ENCODE measurements at places on chromosomes 16 and 17.

- no peak for DNase-seq
Measured at GRCh38 chr17:74288785-74289184, 14.8 kb downstream of the DNAI2 start.

DNA sequence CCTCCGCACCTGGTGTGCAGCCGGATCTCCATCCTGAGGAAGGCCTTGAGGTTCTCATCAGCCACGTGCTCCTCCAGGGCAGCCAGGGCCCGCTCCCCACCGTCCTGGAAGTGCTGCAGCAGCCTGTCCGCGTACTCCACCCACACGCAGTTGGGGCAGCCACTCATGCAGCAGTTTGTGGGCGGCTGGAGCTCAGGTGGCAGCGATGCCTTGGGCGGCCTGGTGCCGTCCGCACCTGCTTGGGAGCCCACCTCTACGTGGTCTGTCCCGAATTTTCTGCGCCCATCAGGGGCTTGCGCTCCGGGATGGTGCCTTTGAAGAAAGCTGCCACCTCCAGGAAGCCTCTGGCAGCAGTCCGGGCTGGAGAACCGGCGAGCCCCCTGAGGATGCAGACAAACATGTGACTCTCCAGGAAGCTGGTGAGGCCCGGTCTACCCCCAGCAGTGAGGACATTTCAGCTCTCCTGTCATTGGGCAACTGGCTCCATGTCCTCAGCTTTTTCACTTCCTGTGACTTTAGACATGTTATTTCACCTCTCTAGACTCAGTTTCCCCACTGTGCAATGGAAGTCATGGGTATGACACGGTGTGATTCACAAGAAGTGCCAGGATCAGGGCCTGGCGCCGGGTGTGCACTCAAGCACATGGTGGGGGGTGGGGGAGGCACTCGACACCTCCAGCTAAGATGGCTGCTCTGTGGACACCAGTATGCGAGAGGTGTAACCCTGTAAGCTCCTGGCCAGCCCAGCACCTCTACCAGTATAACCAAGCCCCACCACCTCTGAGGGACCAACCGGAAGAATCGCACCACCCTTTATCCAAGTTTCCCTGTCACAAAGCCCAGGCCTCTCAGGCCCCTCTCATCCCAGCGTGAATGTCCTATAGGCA, 957 bp downstream of the OXLD1 start:
- DNase-seq = no peak

GRCh38 chr16:14505846-14506245, 124.2 kb downstream of the PARN start:
- DNase-seq = no peak

GRCh38 chr17:3838206-3838605, 7.8 kb downstream of the NCBP3 start:
- DNase-seq = no peak

- DNase-seq = no peak
Measured at GRCh38 chr17:65265276-65265675, 128.1 kb downstream of the RGS9 start.

- no peak for DNase-seq
Measured at GRCh38 chr16:84442416-84443145, 61.9 kb downstream of the MEAK7 start.

GRCh38 chr16:75105306-75106061, 11.1 kb downstream of the LDHD start:
- no peak for DNase-seq

DNA sequence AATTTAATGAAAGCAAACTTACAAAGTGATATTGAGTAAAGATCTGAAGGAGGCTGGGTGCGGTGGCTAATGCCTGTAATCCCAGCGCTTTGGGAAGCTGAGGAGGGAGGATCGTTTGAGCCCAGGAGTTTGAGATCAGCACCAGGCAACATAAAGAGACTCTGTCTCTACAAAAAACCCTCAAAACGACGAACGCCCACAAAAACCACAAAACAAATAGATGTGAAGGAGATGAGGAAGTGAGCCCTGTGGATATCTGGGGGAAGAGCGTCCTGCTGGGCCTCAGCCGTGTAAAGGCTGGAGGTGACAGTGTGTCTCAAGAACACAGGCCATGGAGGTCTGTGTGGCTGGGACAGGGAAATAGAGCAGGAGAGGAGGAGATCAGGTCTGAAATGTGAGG, 68.8 kb downstream of the ITFG1 start:
- DNase-seq = no peak

- DNase-seq = no peak
Measured at GRCh38 chr17:42519546-42520491, 16.2 kb upstream of the NAGLU start.

DNA sequence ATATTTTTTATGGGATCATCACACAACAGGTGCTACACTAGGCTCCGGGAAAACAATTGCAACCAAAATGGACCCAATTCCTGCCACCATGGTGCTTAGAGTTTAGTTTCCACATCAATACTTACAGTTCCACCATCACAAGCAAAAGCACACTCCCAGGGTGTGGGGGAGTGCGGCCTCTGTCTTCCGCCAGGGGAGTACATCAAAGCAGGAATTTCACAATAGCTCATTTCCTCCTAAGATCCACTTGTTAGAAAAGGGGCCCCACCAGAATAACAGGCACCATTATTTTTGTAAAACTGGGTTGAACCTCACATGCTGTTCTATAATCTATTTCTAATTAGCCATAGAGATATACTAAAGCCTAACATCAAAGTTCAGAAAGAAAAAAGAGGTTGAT, 44.3 kb upstream of the PSMD7 start:
- DNase-seq = no peak

DNA sequence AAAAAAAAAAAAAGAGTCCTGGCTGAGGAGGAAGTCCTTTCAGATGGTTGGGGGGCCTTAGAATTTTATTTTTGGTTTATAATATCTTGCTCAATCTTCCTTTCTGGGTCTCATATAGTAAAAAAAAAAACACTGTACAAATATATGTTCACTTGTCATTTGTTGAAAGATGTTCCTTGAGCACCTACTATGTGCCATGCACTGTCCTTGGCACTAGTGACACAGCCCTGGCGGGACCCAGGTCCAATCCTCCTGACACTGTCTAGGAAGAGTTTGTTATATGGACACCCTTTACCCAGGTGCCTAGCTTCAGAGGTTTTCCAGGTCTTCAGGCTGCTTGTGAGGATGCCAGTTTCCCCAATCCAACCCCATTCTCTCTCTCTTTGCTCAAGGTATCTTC, 2.0 kb downstream of the CHST4 start:
- no peak for DNase-seq

DNA sequence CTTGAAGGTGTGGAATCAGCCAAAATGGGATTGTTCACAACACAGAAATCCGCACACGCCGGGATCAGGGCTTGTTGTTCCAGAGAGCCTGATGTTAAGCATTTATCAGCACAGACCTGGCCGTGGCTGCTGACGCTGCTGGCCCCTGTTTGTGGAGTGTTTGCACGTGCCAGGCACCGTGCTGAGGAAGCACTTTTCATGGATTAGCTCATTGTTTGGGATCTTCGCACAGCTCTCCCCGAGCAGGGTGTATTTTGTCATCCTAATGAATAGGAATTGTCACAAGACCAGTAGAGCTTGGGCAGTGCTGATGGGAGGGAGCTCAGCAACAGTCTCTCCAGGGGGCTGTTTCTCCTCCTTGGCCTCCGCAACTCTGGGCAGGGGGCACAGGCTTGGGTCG, 160.4 kb upstream of the PLCG2 start:
- DNase-seq = no peak

DNA sequence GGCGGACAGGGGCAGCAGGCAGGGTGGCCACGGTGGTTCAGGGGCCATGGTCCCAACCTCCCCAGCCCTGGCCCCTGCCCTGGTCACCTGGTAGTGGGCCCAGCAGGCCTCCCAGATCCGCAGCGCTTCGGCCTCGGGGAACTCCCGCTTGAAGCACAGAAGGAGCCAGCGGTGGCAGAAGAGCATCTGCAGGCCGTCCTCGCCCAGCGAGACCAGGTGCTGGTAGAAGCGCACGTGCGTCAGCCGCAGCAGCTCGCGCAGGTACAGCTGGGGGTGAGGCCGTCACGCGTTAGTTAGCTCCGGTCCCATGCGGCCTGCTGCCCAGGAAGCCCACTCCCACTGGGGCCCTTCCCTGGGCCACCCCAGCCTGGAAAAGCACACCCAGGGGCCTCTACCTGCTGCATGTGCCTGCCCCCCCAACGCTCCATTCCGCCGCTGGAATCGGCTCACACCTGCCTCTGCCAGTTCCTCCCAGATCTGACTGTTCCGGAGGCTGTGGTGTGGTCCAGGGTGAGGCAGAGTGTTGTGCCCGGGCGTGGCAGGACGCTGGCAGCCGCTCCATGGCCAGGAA, 90.8 kb downstream of the TBC1D16 start:
- DNase-seq = no peak

DNA sequence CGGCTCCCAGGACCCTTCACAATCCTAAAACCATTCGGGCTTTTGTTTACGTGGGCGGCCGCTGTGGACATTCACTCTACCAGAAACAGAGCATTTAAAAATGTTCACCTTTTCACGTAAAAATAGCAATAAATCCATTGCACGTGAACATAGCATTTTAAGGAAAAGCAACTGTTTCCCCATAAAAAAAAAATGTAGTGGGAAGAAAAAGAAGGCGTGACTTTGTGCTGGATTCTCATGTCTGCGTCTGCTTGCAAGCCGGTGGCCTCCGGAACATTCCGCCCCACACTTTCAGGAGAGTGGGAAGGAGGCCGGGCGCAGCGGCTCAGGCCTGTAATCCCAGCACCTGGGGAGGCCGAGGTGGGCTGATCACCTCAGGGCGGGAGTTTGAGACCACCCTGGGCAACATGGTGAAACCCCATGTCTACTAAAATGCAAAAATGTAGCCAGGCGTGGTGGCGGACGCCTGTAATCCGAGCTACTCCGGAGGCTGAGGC, 13.4 kb upstream of the GNG13 start:
- DNase-seq = no peak

DNA sequence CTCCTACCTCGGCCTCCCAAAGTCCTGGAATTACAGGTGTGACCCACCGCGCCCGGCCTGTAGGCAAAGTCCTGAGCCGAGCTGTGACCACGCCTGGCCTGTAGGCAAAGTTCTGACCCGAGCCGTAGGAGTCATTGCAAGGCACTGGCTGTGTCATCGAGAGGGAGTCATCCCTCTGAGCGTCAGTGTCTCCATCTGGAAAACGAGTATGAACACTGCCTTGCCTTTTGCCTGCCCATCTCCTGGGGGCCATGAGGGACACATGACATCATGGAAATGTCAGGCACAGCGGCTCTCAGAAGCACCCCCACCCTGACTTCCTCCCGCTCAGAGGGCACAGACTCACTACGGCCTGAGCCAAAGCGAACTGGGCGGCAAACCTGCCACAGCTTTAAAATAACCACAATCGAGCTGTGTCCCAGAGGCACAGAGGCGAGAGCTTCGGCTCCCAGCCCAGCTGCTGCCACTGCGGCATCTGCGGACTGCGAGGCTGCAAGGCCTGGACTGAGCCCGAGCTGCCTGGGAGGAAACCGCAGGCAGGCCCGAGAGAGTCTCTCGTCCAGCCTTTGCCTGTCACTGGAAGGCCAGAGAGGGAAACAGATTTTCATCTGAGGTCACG, 50.8 kb downstream of the RPH3AL start:
- DNase-seq = no peak

DNA sequence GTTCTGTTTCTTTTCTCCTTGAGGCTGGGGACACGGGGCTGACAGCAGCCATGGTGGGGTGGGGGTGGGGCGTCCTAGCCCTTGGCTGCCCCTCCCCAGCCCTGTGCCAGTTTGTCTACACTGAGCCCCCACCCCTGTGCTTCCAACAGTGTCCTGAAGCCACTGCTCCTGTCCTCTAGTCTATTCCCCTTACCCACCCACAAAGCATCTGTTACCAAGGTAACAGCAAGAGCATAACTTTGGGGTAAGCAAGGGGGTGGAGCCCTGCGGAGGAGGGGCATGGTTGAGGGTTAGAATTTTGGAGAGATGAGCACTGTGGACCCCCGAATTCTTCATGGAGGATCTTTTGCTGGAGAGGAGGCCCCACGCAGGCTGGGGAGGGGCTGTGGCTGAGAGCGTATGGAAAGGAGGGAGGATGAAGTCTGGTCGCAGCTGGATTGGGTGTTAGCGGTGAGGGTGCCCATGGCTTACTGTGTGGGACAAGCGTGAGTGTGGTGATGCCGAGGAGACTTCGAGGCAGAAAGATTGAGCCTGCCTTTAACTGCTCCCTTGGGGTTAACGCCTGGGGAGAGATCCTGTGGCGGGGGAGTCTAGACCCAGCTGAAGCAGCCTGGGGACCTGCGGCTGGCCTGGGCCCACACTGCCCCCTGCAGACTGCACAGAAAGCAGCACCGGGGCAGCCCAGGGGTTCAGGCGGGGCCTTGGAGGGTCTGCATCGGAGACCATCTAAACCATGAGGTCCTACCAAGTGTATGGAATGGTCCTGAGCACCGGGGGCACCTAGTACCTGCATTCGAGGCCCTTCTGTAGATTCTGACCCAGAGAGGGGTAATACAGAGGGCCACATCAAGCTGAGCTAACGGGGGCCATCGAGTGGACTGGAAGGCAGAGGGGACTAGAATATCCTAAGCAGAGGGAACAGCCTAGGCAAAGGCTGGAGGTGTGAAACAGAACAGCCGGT, 6.1 kb upstream of the STAC2 start:
- peak; percentile 40 for DNase-seq

- DNase-seq = peak; percentile 59
Measured at GRCh38 chr16:2987833-2988232, 7.6 kb upstream of the PKMYT1 start.

- no peak for DNase-seq
Measured at GRCh38 chr17:63294776-63295175, 151.3 kb downstream of the CYB561 start.

GRCh38 chr16:72854267-72854959, 193.5 kb downstream of the ZFHX3 start:
- no peak for DNase-seq

DNA sequence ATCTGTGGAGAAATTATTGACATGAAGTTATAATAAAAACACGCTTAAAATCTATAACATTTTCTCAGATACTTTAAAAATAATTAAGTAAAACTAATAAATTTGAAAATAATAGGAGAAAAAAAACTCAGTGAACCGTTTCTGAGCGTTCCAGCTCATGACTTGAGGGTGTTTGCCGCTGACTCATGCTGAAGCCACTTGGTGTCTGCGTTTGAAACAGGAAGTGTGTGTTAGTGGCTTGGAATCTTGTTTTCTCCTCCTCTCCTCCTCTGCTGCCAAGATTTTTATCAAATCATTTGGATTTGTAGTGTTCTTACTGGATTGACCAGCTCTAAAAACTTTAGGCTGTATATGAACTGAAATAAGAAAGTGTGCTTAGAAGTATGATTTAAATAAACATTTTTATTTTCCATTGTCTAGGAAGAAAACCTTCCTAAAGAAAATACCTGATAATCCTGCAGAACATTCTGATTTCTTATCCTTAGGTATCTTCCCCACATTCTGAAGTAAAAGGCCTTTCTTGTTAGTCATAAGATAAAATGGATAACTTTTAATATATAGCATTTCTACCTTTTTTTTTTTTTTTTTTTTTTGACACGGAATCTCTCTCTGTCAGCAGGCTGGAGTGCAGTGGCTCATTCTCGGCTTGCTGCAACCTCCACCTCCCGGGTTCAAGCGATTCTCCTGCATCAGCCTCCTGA, 30.8 kb downstream of the USP10 start:
- peak; percentile 12 for DNase-seq

Data from NCI-H1694 treated with DMSO at 0.1 percent for 48 hours (cell line).